Activated CD4-positive, alpha-beta T cell treated with anti-CD3 and anti-CD28 coated beads for 36 hours (primary cell): ENCODE measurements at places on chromosomes 7 and 10.

DNA sequence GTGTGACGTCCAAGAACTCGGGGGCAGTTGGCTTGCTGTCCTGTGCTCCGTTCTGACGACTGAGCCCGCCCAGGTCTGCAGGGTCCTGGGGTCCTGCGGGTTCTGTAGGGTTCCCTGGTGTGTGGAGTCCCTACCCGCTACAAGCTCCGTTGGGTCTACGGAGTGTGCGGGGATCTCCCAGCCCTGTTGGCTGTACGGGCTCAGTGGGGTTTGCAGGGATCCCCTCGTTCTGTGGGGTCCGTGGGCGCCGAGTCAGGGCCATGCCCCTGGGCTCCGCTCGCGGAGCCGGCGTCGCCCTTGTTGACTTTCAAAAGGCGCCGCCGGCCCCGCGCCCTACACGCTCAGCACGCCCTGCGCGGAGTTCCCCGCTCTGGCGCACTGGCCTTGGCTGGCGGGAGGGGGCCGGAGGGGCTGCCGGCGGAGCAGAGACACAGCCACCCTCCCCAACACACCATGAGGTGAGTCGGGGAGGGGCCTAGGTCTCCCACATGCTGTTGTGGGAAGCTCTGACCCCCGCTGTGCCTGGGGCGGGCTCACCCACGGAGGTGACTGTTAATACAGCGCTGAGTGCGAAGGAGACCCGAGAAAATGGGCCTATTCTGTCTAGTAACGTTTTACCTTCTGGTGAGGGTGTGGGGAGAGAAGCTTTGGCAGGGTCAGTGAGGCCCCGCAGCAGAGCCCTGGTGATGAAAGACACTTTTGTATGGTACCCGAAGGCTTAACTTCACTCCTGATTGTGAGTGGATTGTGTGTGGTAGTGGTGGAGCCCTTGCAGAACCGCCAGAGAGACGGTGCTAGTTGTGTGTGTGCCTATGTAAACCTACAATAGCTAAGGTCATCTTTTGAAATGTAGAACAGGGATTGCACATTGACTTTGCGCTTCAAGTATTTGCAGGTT, 8.1 kb downstream of the TASOR2 start:
- peak; percentile 85 for DNase-seq

- no peak for DNase-seq
Observed at GRCh38 chr10:11017000-11017569, 587 bp upstream of the CELF2 start.

- no peak for DNase-seq
Observed at GRCh38 chr10:43981232-43981631, 332.6 kb upstream of the ZNF32 start.

DNA sequence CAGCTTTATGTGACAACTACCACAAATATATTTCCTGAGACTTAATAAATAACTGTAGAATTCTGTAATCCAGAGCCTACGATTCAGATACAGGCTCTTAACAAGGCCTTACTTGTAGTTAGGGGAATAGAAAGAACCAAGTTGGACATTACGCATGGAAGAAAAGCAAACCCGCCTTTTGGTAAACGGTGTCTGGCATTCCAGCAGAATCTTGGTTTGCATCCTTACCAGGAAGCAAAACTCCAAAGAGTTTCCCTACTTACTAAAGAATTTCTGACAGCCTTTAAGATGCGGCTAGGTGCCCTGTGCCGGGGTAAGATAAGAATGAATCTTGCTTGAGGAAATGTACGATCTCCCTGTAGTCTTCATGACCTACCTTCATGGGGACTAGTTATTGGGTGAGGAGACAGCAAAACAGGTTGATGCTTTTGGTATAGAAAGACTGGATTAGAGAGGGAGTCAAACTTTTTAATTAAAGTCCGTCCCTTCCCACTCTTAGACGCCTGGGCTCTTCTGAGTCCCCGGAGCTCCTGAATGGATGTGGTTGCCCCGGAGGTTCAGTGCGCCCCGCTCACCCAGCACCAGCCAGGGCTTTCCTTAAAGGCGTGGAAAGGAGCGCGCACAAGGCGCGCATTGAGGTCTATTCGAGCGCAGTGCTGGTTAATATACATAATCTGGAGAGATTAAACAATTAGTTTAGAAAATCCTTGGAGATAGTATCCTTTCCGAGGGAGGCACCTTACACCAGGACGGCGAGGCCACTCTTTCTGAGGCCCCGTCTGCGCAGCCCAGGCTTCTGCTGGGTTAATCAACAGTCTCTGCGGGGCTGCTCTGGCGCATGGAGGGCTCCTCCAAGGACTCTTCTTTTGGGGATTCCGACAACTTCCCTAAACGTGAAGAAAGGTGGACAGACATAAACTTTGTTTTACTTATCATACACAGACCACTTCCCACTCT, 11.5 kb downstream of the PTF1A start:
- DNase-seq: no peak

DNA sequence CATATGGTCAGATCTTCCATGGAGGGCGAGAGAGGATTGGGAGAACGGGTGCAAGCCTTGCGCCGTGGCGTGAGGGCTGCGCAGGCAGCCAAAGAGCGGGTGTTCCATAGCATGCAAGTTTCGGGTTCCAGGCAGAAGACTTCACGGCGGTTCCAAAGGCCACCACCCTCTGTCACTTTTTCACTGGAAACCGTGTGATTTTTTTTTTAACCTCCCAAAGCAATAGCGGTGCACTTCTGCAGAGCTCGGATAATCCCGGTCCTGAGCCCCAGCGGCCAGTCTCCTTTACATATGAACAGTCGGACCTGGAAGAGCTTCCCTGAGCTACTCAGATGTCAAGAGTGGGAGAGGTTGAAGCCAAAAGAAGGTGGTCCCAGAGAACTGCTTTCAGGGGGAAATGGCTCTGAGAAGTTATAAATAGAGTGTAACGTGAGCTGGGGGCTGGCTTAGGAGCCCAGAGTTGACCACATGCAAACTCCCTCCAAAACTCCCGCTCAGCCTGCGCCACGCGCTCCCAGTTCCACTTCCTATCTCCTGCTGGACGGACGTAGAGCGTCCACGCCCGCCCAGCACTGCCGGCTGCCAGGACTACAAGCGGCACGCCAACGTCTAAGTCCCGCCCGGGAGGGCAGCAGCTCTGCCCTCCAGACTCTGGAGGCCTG, at the start of gene MEOX2:
TSS of gene MEOX2 (minus strand) at position 389 of the 662 bp plus-strand sequence. CDS start at position 108, 281 bp downstream.
- no peak for DNase-seq

DNA sequence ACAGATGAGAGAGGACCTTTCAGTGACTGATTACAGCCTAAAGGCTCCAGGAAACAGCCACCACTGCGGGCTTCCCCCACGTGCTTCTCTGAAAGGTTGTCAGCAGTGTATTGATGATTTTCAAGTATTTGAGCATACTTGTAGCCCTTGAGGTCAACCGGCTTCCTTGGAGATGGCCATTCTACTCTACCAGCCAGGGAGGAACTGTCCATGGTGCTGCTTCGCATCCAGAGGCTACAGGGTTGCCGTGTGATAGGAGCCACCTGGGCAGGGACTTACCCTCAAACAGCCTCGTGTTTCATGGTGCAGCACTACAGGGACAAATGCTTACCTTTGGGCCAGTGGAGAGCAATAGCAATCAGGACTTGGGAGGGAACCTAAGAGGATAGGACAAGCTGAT, 179.5 kb downstream of the DPP6 start:
- DNase-seq: peak; percentile 20

GRCh38 chr7:23852135-23852534, 142.1 kb downstream of the STK31 start:
- DNase-seq: no peak

DNA sequence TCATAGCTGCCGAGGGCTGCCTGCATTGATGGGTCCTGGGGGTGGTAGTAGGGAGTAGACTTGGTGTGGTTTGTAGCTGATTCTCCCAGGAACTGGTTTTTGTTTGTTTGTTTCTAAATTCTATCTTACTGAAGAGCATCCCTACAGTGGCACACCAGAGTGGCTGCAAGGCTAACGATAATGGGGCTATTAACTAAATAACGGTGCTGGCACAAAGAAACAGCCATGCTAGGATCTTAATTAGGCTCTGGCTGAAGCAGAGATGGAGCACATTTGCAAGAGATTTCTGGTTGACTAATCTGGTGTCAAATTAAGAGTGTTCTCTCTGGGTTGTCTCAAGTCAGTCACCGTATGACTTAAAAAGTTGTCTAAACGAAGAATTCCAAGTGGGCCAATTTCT, 590.0 kb downstream of the NRG3 start:
- no peak for DNase-seq

GRCh38 chr10:115026746-115027140, 66.4 kb upstream of the ATRNL1 start:
- no peak for DNase-seq

- DNase-seq: no peak
Observed at GRCh38 chr10:121098751-121099150, 247.6 kb downstream of the WDR11 start.

DNA sequence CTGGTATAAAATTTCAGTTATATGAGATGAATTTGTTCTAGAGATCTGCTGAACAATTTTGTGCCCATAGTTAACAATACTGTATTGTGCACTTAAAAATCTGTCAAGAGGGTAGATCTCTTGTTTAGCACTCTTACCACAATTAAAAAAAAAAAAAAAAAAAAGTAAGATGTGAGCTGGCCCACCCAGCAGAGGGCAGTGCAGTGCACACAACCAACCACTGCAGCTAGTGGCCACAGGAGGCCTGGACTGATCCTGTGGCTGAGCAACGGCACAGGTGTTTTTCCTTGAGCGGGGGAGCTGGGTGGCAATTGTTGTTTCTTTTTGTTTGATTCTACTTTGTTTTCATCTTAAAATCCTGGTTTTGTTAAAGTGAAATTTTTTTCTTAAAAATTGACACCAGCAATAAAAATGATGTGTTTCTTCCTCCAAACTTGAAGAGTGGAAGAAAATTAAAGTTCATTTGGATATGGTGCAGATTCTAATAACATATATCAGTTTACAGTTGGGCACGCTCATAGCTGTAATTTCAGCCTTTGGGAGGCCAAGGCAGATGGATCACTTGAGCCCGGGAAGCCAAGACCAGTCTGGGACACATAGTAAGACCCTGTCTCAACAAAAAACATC, 171.1 kb upstream of the TBX20 start:
- peak; percentile 75 for DNase-seq

DNA sequence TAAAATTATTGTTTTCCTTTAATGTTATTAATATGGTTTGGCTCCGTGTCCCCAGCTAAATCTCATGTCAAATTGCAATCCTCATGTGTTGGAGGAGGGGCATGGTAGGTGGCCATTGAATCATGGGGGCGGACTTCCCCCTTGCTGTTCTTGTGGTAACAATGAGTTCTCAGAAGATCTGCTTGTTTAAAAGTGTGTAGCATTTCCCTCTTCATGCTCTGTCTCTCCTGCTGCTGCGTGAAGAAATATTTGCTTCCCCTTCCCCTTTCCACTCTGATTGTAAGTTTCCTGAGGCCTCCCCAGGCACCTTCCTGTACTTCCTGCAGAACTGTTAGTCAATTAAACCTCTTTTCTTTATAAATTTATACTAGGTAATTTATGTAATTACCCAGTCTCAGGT, 27.5 kb downstream of the VIM start:
- peak; percentile 21 for DNase-seq

DNA sequence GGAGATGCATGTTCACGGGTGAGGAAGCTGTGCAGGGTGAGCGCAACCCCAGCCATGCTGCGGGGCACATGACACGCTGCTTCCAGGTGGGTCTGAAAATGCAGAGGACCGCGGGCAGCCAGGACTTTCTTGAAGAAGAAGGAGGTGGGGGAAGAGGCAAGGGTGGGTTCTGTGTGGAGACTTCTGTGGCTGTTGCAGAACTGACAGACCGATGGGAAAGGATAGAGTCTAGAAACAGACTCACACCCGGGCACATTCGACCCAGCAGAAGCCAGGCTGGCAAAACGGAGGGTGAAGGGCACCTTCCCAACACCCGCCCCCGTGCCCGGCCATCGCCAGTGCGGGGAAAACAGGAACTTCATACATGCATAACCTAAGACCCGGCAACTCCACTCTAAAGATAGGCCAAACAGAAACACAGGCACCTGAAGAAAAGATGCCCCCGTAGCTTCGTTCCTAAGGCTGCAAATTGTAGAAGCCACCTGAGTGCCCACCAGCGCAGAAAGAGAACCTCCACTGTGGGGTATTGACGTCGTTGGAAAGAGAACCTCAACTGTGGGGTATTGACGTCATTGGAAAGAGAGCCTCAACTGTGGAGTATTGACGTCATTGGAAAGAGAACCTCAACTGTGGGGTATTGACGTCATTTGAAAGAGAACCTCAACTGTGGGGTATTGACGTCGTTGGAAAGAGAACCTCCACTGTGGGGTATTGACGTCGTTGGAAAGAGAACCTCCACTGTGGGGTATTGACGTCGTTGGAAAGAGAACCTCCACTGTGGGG, 4.8 kb upstream of the KNDC1 start:
- DNase-seq: no peak

GRCh38 chr10:25288181-25288580, 113.4 kb downstream of the GPR158 start:
- no peak for DNase-seq

DNA sequence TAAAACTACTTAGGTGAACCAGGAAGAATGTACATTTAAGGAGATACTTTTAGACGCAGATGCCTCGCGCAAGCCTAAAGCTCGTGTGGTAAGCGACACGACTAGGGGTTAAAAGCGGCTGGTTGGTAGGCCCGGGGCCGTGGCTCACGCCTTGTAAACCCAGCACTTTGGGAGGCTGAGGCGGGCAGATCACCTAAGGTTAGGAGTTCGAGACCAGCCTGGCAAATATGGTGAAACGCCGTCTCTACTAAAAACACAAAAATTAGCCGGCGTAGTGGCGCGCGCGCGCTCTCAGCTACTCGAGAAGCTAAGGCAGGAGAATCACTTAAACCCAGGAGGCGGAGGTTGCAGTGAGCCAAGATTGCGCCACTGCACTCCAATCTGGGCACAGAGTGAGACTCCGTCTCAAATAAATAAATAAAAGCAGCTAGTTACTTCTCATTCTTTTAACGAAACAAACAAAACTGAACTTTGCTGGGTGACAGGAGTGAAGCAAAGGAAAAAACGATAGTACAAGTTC, 879 bp downstream of the NUDT5 start:
- DNase-seq: peak; percentile 66

DNA sequence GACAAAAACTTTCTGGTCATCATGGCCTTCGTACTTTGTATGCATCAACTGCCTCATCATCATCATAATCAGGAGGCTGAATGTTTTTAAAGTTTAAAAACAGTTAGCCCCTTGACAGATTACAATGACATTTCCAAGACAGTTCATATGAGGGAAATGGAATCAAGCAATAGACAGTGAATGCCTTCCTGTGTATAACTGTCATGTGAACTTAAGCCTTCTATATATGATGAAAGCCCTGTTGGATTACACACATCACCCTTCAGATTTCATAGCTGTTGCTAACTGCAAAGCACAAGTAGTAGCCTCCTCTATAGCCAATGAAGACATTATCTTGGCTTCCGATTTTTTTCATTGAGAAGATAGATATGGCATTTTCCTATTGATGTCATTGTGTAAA, 154.0 kb downstream of the PLXDC2 start:
- DNase-seq: no peak
